ENCODE measurements at places on chromosomes 3 and 15.

DNA sequence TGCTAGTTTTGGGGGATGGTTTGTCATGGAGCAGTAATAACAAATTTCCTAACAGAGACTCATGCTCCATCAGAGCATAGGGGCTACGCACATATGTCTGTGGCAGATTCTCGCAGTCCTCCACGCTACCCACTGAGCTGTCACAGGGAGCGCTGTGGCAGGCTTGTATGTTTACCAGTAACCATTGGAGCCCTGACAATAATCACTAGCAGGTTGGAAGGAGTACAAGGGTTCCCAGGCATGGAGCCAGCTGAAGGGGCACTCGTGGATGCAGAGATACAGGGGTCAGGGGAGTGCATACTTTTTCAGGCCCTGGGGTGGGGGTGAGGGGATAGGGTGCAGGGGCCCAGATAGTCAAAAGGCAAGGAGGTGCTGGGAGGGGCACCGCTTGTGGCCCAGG, 7.9 kb upstream of the GP9 start:
- DNase-seq: peak; percentile 16

DNA sequence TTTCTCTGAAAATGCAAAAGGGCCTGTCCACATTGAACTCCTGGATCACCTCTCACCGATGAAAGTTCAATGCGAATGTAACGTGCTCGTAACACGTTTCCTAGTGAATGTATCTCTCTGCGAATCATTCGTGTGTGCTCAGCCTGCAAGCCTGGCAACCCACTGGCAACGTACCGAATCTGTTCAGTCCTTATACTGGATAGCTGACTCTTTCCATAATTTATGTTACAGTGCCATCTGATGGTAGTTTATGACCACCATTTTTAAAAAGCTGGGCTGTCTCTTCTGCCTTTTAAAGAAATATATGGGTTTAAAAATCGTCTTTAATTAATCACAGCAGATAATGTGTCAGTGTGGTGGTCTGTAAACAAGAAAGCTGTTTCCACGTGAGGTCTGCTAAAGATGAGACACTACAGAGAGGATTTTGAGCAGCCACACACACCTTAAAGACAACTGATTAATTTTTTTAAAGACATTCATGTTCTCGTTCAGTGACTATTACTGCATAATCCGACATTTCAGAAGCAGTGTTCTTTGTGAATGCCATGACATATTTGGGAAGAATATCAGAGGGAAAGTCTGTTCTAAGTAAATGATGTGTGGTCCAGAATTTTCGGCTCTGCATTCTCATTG, 69.4 kb upstream of the FOXP1 start:
- peak; percentile 54 for DNase-seq

DNA sequence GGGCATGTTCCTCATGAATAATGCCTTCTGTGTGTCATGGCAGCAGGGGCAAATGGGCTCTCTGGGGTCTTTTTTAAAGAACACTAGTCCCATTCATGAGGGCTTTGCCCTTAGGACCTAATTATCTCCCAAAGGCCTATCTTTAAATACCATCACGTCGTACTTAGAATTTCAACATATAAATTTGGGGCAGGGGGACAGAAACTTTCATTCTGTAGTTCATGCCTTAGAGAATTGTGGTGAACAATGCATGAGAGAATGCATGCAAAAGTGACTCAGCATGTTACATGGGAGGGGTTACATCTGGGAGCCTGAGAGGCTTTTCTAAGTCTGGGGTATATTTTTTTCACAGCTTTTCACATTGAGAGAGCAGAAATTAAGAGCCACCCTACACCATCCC, 208.5 kb upstream of the ROPN1 start:
- DNase-seq: no peak

GRCh38 chr15:45550436-45550835, 27.9 kb upstream of the SLC30A4 start:
- DNase-seq: no peak

GRCh38 chr15:57288926-57289580, 87.3 kb upstream of the CGNL1 start:
- DNase-seq: no peak

DNA sequence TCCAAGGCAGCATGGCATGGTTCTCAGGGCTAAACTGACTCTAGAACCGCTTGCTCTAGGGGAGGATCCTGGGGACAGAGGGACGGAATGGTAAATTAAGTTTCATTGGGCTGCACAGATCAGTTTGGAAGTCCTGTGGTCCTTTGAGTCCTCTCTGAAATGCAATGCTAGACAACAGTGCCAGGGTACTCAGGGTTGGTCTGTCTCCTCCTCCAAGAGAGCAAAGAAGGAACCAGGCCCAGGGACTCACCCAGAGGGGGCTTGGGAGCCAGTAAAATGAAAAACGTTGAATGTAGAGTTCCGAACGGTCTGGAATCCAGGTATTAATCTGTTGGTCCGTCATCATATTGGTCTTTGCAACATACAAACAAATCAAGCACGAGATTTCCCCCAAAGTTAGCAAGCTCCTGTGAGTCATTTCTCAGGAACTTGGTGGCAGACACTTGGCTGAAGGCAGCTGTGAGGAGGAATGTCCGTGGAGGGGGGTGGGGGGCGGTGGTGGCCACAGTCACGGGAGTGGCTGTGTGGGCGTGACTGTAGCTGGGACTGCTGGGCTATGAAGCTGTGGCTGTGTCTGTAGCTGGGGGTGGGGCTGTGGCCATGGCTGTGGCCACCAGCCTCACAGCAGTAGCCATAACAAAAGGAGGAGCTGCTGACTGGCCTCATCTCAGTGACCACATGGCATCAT, 361.0 kb downstream of the SHQ1 start:
- no peak for DNase-seq

DNA sequence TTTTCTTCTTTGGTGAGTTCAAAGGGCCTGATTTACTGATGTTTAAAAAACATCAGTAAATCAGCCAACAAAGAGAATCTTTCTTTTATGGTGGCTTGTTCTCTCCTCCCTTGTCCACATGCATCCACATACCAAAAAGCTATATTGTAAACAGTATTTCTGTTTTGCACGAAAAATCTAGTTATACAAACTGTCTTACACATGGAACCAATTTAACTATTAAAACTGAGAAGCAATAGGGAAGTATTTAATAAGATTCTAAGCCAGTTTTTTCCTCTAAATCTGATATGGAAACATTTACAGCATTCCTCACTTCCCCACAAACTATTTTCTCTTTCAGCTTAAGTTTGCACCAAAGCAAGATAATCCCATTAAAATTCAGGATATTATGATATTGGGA, 110.8 kb upstream of the ICE2 start:
- no peak for DNase-seq

GRCh38 chr3:38984731-38985130, 67.0 kb downstream of the SCN11A start:
- no peak for DNase-seq

DNA sequence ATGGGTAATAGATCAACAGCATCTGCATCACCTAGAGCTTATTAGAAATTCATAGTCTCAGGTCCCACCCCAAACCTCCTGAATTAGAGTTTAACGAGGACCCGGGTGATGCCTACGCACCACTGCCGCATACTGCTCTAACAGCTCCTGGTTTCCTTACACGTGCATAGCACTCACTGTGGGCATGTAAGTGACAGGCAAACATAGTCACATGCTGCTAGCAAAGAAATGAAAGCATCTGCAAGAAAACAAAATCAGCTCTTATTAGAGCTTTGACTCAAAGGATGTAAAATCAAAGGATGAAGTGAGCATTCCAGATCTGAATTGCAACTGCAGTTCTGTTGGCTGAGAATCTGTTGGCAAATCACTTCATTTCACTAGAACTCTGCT, 19.1 kb upstream of the RIOX2 start:
- no peak for DNase-seq

GRCh38 chr3:29240248-29240647, 40.6 kb upstream of the RBMS3 start:
- no peak for DNase-seq

DNA sequence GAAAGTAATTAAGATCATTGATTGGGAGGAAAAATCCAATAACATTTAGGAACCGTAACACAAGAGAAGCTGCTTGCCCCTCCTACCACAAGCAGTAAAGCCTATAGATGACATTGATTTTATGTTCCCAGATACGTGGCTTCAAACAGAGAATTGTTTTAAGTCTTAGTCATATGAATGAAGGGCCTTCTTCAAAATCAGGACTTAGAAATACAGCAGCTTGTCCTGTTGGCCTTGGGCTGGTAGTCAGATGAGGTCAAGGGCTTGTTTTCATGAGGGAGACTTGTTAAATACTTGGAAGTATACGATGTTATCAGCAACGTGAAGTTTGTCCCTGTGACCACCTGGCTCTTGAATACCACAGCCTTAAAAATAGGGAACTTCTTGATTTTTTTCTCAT, 114.4 kb downstream of the VGLL4 start:
- DNase-seq: no peak

GRCh38 chr3:160564258-160564911, 986 bp downstream of the KPNA4 start:
- peak; percentile 60 for DNase-seq

DNA sequence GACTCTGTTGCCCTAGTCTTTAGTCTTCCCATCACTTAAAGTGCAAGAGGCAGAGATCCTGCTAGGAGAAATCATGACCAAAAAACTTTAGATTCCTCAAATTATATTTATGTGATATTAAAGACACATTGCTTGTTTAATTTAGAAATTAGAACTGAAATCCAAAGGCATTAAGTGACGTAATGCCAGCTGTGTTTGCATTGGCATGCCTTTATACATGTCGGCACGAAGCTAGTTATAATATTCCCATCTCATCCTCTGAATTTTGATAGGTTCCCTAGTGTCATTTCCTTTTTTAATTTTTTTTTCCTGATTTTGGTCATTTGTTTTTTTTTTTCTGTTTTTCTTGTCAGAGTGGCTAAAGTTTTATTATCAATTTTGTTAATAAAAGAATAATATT, 203.5 kb upstream of the ZBTB20 start:
- no peak for DNase-seq

DNA sequence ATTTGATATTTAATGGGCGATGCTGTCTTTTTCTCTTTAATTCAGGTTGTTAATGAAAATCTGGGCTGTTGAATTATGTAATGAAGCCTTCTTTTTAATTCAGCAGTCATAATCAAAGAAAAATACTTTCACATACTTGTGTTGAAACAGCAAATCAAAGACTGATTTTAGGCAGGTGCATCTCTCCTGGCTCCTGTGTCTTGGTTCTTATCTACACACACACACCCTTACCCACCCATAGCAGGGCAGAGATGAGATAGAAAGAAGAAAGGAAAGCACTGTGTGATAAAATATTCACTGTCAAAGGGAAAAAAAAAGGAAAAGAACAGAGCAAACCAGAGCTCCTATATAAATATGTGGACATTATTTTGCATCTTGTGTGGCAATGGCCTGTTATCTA, 130.6 kb upstream of the CGNL1 start:
- DNase-seq: no peak

GRCh38 chr3:170773682-170774425, 96.1 kb downstream of the RPL22L1 start:
- no peak for DNase-seq

All from NCI-H1105 treated with DMSO at 0.1 percent for 48 hours (cell line).